Naive thymus-derived CD4-positive, alpha-beta T cell (primary cell): ENCODE measurements at places on chromosomes 7 and 10.

DNA sequence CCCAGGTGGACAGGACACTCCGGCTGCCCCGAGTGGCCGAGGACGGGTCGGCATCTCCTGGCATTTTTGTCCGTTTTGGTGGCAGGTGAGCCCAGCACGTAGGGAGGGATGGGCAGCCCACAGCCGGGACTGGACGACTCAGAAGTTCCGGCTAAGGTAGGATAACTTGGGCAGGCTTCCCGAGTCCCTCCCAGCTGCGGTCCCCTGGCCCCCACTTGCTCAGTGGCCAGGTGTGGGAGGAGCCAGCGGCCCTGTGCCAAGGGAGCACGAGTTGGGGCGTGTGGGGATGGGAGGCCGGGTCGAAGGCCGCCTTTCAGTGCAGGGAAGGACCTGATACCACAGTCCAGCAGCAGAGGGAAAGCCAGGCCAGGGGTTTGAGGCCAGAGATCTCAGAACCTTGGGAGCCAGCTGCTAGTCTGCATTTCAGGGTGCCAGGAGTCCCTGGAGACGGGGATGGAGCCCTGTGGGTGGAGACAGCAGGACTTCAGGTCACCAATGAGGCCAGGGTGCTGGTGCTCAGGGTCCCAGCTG lies 58.5 kb downstream of the PWWP2B start:
- DNase-seq, result no peak

DNA sequence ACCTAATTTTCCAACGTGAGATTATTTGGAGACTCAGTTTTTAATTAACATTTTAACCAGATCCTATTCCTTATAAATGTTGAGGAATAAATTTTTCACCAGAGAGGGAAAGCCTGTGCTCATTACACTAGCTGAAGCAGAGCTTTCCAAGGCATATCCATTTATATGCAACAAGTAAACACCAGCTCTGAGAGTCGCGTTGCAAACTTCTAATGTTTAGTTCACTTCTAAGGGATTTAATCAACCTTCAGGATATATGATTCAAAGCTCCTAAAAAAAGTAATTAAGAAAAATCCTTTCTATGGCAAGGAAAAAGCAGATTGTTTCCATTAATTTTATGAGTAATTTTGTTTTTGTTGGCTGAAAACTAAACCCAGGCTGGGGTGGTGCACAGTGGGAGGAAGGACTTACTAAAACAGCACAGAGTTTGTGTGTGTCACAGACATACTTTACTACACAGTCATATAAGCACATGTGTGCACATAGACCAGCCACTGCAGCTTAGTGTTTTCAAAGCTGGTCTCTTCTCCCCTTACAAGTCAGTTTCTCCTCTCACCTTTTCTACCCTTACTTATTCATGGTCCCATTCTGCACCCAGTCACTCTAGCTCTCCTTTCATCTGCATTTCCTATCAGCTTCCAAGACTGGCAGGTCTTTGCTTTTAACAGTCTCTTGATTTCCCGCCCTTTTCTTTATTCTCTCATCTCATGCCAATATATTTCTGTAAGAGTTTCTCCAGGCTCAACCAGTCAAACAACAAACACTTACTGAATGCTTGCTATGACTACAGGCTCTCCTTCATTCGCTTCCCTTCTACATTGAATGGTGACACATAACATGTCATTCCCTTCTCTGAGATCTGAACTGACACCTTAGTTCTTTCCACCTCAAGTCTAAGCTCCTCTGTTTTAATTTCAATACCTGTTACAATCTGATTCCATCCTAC lies 81.1 kb upstream of the FZD1 start:
- no peak for DNase-seq

- no peak for DNase-seq
These were observed 100.8 kb downstream of the SFMBT2 start for GRCh38 chr10:7310076-7310475.

- no peak for DNase-seq
These were observed 49.8 kb upstream of the LEP start for GRCh38 chr7:128191136-128191844.

GRCh38 chr10:124379609-124380193 lies 39.0 kb downstream of the OAT start:
- no peak for DNase-seq
